Pancreas (tissue), 10 donors: ENCODE measurements at places on chromosomes 4 and X. TPM values are rescaled to one million over a fixed set of nuclear protein-coding genes. Genes with fewer than 3 reads are reported as not detected.

GRCh38 chr4:163332526-163333406 is at the start of gene NPY1R:
Gene NPY1R (minus strand): TSS chr4:163332596. CDS start chr4:163326554, 6,042 bp downstream.
- no peaks in the 10 kb centered on the region for H3K36me3 ChIP-seq
- peak within 1 kb of the TSS; percentile 40 for H3K4me3 ChIP-seq
- no peaks in the 10 kb centered on the region for H3K4me1 ChIP-seq
- DNase-seq: peak; percentile 77
- no peaks in the 10 kb centered on the region for H3K27me3 ChIP-seq
- peak within 1 kb of the TSS; percentile 67 for H3K27ac ChIP-seq

DNA sequence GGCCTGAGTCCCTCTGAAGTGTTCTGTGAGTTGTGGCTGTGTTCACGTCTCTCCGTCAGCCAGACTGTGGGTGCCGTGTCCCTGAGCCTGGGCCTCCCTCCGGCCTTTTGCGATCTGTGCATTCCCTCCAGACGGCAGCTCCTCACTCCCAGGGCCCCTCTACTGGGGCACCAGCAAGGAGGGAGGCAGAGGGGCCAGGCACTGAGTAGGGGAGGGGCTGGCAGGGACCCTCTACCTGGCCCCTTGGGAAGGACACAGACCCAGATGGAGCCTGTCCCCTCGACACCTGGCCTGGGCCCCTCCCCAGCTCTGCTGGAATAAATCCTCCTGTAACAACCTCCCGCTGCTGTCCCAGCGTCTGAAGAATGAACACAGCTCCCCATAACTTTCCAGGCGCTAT is 110.0 kb upstream of the NKX1-1 start:
- H3K4me3 ChIP-seq: no peak overlapping the region
- H3K27me3 ChIP-seq: no peaks in the 10 kb centered on the region
- DNase-seq: no peak
- no peaks in the 10 kb centered on the region for H3K4me1 ChIP-seq
- H3K36me3 ChIP-seq: no peaks in the 10 kb centered on the region

DNA sequence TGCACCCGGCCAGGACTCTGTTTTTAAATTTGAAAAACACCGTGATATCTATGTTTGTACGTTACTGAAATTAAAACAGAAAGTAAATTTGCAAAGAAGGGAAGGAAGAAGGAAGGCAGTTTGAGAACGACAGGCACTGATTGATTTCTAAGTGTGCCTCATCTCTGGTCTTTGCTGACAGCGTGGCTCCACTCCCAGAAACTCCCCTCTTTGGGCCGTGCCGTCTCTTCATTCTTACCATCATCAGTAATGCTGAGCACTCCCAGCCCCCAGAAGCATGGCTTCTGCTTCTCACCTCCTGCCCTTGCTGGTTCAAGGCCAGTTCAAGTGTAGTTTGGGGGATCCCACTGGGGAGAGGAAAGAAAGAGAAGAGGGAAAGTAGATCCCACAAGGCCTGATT is 85.3 kb downstream of the TENM3 start:
- H3K27me3 ChIP-seq: no peaks in the 10 kb centered on the region
- no peaks in the 10 kb centered on the region for H3K36me3 ChIP-seq
- no peak overlapping the region for H3K4me3 ChIP-seq
- no peaks in the 10 kb centered on the region for H3K4me1 ChIP-seq
- no peak for DNase-seq

GRCh38 chrX:41553688-41554087 is 106.5 kb downstream of the NYX start:
- no peak for DNase-seq
- no peaks in the 10 kb centered on the region for H3K27me3 ChIP-seq
- H3K4me1 ChIP-seq: no peaks in the 10 kb centered on the region
- H3K4me3 ChIP-seq: no peak overlapping the region
- no peaks in the 10 kb centered on the region for H3K36me3 ChIP-seq

- no peaks in the 10 kb centered on the region for H3K36me3 ChIP-seq
- H3K27me3 ChIP-seq: no peaks in the 10 kb centered on the region
- H3K4me3 ChIP-seq: no peak overlapping the region
- no peak for DNase-seq
- no peak overlapping the region for H3K27ac ChIP-seq
Measured at GRCh38 chrX:129622757-129623301, 31.9 kb downstream of the APLN start.

GRCh38 chr4:6672131-6672530 is 21.5 kb upstream of the S100P start:
- no peak for DNase-seq
- H3K27me3 ChIP-seq: no peaks in the 10 kb centered on the region
- H3K27ac ChIP-seq: no peak overlapping the region
- H3K36me3 ChIP-seq: no peaks in the 10 kb centered on the region

- H3K4me1 ChIP-seq: no peaks in the 10 kb centered on the region
- H3K27ac ChIP-seq: no peak overlapping the region
- no peaks in the 10 kb centered on the region for H3K36me3 ChIP-seq
Measured at GRCh38 chrX:133353233-133353632, 62.1 kb downstream of the GPC4 start.

DNA sequence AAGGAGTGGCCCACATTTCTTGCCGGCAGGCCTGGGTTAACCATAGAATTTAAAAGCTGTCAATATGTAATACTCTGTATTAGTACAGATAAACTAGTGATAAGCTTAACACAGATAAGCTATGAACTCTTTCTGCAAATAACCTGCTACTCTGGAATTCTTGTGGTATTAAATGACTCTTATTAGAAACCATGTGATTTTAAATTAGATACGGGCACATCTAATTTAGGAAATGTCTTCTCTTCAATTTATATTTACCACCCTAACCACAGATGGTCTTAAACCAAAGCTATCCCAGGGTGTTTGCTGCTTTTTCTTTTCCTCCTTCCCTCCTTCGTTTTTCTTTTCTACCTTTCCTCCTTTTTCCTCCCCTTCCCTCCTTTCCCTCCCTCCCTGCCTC is 4.9 kb downstream of the GNRHR start:
- H3K4me3 ChIP-seq: no peak overlapping the region
- no peaks in the 10 kb centered on the region for H3K36me3 ChIP-seq
- no peak for DNase-seq
- no peaks in the 10 kb centered on the region for H3K27me3 ChIP-seq

- no peak for DNase-seq
- no peak overlapping the region for H3K4me3 ChIP-seq
- no peaks in the 10 kb centered on the region for H3K36me3 ChIP-seq
- H3K27me3 ChIP-seq: no peaks in the 10 kb centered on the region
- H3K27ac ChIP-seq: no peak overlapping the region
- H3K4me1 ChIP-seq: no peaks in the 10 kb centered on the region
Measured at GRCh38 chr4:16573206-16573605, 325.2 kb downstream of the LDB2 start.

DNA sequence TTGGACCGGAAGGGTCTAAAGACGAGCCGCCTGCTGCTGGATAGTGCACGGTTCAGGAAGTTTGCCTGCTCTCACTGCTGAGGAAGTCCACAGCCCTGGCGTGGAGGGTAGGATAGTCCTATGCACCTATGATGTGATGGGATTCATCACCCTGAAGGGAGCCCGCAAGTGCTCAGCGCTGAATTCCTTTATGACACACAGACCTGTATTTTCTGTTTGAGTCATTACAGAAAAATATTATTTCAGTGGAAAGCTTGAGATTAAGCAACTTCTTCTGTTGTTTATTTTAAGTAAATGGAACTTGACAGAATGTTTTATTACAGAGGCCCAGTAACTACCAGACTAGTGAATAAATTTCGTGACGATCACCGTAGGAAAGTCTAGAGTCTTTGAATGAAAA is 123.2 kb downstream of the TRIML1 start:
- no peaks in the 10 kb centered on the region for H3K4me1 ChIP-seq
- no peak overlapping the region for H3K27ac ChIP-seq
- DNase-seq: no peak

GRCh38 chr4:111466811-111467604 is 678.2 kb upstream of the FAM241A start:
- no peak overlapping the region for H3K27ac ChIP-seq
- H3K27me3 ChIP-seq: no peaks in the 10 kb centered on the region
- H3K36me3 ChIP-seq: no peaks in the 10 kb centered on the region
- no peak overlapping the region for H3K4me3 ChIP-seq

GRCh38 chr4:176539785-176540175 is 220.0 kb downstream of the SPCS3 start:
- no peaks in the 10 kb centered on the region for H3K36me3 ChIP-seq
- no peak overlapping the region for H3K4me3 ChIP-seq
- DNase-seq: no peak
- no peaks in the 10 kb centered on the region for H3K27me3 ChIP-seq

GRCh38 chr4:80454556-80454955 is 119.0 kb downstream of the CFAP299 start:
- no peaks in the 10 kb centered on the region for H3K27me3 ChIP-seq
- no peak overlapping the region for H3K27ac ChIP-seq
- no peaks in the 10 kb centered on the region for H3K36me3 ChIP-seq
- DNase-seq: no peak
- H3K4me1 ChIP-seq: no peaks in the 10 kb centered on the region

DNA sequence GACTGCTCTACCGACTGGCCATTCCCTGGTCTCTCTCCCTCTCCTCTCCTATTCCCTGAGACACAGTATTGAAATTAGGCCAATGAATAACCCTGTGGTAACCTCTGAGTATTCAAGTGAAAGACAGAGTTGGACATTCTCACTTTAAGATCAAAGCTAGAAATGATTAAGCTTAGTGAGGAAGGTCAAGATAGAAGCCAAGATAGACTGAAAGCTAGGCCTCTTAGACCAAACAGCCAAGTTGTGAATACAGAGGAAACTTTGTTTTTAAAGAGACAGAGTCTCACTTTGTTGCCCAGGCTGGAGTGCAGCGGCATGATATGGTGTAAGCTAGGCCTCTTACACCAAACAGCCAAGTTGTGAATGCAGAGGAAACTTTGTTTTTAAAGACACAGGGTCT is 64.6 kb downstream of the KDM6A start:
- H3K4me1 ChIP-seq: peaks cover 14% of the 10 kb centered on the region
- H3K36me3 ChIP-seq: no peaks in the 10 kb centered on the region
- DNase-seq: no peak
- H3K27ac ChIP-seq: no peak overlapping the region
- no peaks in the 10 kb centered on the region for H3K27me3 ChIP-seq

GRCh38 chrX:38561951-38562719 is 793 bp downstream of the TSPAN7 start:
- H3K4me3 ChIP-seq: peak overlapping the region; percentile 37
- peak; percentile 7 for DNase-seq
- no peaks in the 10 kb centered on the region for H3K27me3 ChIP-seq
- no peaks in the 10 kb centered on the region for H3K36me3 ChIP-seq
- no peaks in the 10 kb centered on the region for H3K4me1 ChIP-seq
- no peak overlapping the region for H3K27ac ChIP-seq

GRCh38 chrX:109934434-109934833 is 68.5 kb upstream of the TMEM164 start:
- no peak for DNase-seq
- H3K36me3 ChIP-seq: no peaks in the 10 kb centered on the region
- H3K27me3 ChIP-seq: no peaks in the 10 kb centered on the region
- no peak overlapping the region for H3K27ac ChIP-seq
- no peak overlapping the region for H3K4me3 ChIP-seq

GRCh38 chr4:117375101-117375500 is 289.7 kb upstream of the TRAM1L1 start:
- no peaks in the 10 kb centered on the region for H3K36me3 ChIP-seq
- no peak overlapping the region for H3K27ac ChIP-seq
- H3K4me3 ChIP-seq: no peak overlapping the region
- H3K4me1 ChIP-seq: no peaks in the 10 kb centered on the region
- DNase-seq: no peak
- H3K27me3 ChIP-seq: no peaks in the 10 kb centered on the region

GRCh38 chrX:46587753-46588171 is 14.2 kb downstream of the CHST7 start:
- H3K4me1 ChIP-seq: no peaks in the 10 kb centered on the region
- H3K27ac ChIP-seq: peak overlapping the region; percentile 11
- H3K4me3 ChIP-seq: no peak overlapping the region
- H3K27me3 ChIP-seq: peaks cover 2% of the 10 kb centered on the region
- DNase-seq: no peak

- H3K27ac ChIP-seq: no peak overlapping the region
- no peaks in the 10 kb centered on the region for H3K27me3 ChIP-seq
- no peak overlapping the region for H3K4me3 ChIP-seq
- H3K36me3 ChIP-seq: no peaks in the 10 kb centered on the region
- H3K4me1 ChIP-seq: peaks cover 10% of the 10 kb centered on the region
Measured at GRCh38 chr4:72896515-72896914, 173.0 kb downstream of the COX18 start.

DNA sequence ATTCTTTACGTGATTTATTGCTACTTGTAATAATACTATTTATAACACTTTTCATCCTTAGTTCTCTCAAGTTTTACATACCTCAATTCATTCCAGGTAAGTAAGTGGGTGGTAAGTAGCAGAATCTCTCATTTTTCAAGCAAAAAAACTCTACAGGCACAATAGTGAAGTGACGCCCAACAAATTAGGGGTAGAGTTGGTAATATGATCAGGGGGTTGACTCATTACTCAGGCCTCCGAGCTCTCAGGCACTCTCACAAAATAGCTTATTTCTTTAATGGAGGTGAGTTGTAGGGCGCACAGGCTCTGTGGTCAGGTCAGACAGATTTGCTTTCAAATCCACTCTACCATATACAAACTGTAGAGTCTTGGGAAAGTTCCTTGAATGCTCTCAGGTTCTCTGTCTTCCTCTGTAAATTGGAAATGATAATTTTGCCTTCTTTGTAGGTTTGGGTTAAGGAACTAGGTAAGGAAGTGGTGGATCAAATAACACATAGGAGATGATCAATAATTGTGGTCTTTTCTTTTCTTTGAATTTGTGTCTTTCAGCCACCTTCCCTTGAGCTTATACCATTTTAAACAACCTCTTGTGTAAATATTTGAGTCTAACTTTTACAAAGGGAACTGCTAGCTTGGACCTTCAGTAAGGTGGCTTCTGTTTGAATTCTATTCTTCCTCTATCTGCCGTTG is 134.9 kb upstream of the LEF1 start:
- DNase-seq: no peak
- no peaks in the 10 kb centered on the region for H3K36me3 ChIP-seq
- no peaks in the 10 kb centered on the region for H3K4me1 ChIP-seq
- no peaks in the 10 kb centered on the region for H3K27me3 ChIP-seq
- no peak overlapping the region for H3K4me3 ChIP-seq

GRCh38 chr4:147786031-147786430 is 54.1 kb downstream of the ARHGAP10 start:
- no peaks in the 10 kb centered on the region for H3K4me1 ChIP-seq
- no peaks in the 10 kb centered on the region for H3K36me3 ChIP-seq
- DNase-seq: no peak
- no peaks in the 10 kb centered on the region for H3K27me3 ChIP-seq
- H3K4me3 ChIP-seq: no peak overlapping the region

- no peak overlapping the region for H3K27ac ChIP-seq
- no peak overlapping the region for H3K4me3 ChIP-seq
- no peaks in the 10 kb centered on the region for H3K36me3 ChIP-seq
- DNase-seq: no peak
Measured at GRCh38 chr4:148268835-148269234, 173.4 kb downstream of the NR3C2 start.

Gene HAND2
- 3.8 TPM for polyA plus RNA-seq

Gene PNMA3
- polyA plus RNA-seq: 0.34 TPM

Gene F8A2
- polyA plus RNA-seq: not detected

Gene LANCL3
- not detected for polyA plus RNA-seq

Gene GUCY1A1
- polyA plus RNA-seq: 4.2 TPM

Gene SORBS2
- 74.9 TPM for polyA plus RNA-seq

Gene XG
- 0.11 TPM for polyA plus RNA-seq

Gene CLDN2
- polyA plus RNA-seq: 1.7 TPM

Gene PHEX
- polyA plus RNA-seq: 0.07 TPM

Gene NKX3-2
- polyA plus RNA-seq: 0.23 TPM

Gene PRR32
- polyA plus RNA-seq: not detected
